ENCODE measurements at places on chromosomes 16 and 17. TPM values are rescaled to one million over a fixed set of nuclear protein-coding genes. Genes with fewer than 3 reads are reported as not detected.

ATP2A1 gene
- 0.36 TPM for total RNA-seq

ABCA6 gene
- total RNA-seq: 311 TPM

TVP23B gene
- 28.4 TPM for total RNA-seq

VMO1 gene
- 2.1 TPM for total RNA-seq

SEPTIN1 gene
- 0.93 TPM for total RNA-seq

- no peak for DNase-seq
Measured at GRCh38 chr16:75010427-75010826, 11.6 kb downstream of the ZNRF1 start.

DNA sequence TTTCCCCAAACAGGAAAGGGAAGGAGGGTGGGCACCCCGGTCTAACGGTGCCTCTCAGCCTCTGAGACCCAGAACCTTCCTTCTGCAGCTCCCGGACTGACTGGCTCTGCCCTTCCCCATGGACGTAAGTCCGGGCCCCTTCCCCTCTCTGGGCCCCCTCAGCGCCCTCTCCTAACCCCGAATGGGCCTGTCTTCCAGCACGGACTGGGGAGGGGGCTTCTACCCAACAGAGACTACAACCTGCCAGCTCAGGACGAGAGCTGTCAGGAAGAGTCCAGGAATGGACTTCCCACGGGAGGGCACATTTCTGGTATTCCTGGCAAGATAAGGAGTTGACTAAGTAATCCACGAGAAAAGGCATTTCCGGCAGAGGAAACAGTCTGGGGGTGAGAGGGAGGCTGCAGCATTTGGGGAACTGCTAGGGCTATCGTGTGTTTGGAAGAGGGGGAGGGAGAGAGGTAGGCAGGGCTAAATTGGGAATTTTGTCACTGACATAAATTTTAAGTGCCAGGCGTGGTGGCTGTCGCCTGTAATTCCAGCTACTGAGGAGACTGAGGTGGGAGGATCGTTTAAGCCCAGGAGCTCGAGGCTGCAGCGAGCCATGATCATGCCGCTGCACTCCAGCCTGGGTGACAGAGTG is 12.1 kb upstream of the ALDOA start:
- no peak for DNase-seq

DNA sequence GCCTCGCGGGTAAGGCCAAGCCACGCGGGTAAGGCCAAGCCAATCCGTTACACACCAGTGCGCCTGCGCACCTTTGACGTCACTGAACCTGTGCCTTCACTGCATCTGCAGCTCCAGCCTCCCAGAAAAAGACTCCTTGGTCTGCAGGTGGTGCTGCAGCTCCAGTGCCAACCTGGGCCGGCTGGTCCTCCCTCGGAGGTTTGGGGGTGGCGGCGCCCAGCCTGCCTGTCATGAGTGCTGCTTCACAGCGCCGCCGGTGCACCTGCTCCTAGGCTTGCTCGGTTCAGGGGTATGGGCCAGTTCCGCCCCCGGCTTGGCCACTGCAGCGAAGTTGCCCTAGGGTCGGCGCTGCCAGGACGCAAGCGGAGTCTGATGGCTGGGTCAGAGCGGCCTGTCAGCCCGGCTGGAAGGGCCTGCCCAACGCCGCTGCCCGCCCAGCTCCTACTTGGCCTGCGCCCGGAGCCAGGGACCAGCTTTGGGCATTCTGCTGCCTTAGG is 146.6 kb downstream of the USP22 start:
- DNase-seq: no peak

GRCh38 chr17:17712268-17712924 is 31.1 kb downstream of the RAI1 start:
- DNase-seq: no peak

GRCh38 chr16:51877686-51878085 is 669.3 kb downstream of the TOX3 start:
- DNase-seq: no peak

- DNase-seq: no peak
Measured at GRCh38 chr17:67335245-67335835, 31.0 kb downstream of the PSMD12 start.

DNA sequence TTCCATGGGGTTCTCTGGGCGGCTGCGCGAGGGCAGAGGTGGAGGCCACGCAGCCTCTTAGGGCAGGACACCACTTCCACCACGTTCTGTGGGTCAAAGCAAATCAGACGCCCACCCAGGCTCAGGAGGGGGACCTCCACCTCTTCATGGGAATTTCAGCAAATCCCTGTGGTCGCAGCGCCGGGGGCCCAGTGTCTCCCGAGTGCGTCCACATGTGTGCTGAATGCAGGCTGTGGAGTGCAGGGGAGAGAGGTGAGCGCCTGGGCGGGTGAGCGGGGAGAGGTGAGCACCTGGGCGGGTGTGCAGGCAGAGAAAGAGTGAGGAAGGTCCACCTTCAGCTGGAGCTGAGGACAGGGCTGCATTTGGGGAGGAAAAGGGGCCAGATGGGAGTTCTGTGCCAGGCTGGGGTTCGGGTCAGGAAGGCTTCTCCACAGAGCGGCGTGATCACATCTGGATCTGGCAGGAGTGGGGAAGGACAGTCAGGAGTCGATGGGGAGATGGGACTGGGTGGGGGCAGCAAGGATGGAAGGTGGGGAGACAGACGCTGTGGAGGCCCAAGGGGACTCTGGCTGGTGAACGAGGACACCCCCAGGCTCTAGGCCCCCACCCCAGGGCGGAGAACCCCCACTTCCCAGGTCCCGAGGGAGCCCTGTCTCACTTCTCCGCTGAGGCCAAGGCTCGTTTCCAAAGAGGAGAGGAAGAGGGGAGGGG is 36.8 kb upstream of the CBFA2T3 start:
- DNase-seq: no peak

Data from omental fat pad (tissue), 4 donors.